ENCODE measurements at places on chromosomes 2 and 18.

DNA sequence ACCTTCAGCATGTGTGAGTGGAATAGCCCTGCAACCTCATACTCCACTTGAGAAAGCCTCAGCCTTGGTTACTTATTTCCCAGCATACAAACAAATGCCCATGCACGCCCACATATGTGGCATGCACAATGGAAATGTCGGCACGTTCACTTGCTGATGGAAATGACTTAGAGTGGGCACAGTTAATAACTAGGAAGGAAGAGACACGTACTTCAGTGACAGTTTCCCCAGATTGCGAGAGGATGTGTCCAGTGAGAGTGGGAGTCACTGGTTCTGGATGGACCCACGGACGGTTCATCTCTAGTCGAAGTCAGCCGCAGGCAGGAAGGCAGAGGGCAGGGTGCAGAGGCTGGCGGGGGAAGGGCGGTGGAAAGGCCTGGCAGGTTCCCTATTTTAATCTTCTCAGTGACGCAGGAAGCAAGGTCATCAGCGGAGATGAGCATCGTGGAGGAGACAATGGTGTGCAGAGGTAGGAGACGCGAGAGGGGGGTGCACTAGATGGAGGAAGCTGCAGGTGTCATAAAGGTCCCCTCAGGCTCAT is 350.7 kb upstream of the MYT1L start:
- DNase-seq: no peak

- DNase-seq: peak; percentile 83
Observed at GRCh38 chr18:7038330-7038851, 79.2 kb downstream of the LAMA1 start.

DNA sequence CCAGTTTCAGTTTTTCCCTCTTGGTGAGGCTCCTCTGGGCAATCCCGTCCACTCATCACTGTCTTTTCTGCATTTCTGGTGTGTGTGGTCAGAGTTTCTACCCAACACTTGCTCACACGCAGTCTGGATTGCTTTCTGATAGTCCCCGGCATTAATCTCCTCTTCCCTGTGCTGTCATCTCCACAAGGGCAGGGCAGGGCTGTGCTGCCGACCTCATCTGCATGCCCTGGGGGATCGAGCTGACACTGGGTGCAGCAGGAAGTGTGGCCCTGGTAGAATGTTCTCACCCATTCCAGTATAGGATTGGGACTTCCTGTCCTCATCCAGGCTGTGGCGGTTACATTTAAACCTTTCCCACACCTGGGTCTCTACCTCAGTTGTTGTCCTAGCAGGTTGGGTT is 80.0 kb upstream of the FAM136A start:
- no peak for DNase-seq

DNA sequence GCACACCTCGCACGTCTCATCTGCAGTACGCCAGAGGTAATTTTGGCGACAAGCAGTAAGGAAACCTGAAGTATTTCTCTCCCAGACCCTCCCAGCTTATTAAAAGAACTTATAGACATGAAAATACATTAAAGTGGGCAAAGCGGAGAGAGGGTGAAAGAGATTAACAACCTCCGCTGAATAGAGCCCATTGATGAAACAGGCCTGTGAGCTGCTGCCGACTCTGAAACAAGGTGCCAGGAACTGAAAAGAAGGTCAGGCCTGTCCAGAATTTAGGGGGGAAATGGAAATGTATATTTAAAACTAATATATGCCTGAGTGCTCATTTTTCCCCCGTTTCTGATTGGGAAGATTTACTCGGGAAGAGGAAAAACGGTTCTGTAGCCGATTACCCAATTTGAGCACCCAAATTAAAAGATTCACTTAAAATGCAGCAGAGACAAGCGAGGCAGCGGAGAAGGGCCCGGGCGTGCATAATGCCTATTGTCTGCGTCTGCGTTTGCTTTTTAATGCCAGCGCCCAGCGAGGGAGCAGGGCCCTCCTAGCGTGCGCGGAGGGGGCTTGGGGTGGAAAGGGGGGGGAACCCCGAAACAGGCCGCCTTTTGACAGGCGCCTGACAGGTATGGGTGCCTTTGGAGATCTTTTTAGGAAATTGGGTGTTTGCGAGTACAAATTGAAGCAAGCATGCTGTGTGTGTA is 316.2 kb downstream of the GBX2 start:
- DNase-seq: no peak

DNA sequence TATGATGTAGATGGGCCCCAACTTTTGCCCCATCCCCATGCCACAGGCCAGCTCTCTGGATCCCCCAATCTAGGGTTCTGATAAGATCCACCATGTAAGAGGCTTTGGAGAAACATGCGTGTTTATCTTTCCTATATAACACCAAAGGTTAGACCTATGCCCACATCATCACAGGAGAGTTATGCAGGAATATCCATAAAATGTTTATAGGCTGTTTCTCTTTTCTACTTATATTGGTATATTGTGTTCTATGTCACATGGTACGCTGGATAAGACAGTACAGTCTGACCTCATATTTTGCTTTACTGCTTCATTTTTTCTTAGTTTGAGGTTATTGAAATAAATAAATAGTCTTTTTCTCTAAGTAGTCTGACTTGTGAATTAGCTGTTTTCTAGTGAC is 1013.9 kb upstream of the GYPC start:
- DNase-seq: no peak

GRCh38 chr2:3598912-3599854 is 4.3 kb downstream of the COLEC11 start:
- DNase-seq: no peak

DNA sequence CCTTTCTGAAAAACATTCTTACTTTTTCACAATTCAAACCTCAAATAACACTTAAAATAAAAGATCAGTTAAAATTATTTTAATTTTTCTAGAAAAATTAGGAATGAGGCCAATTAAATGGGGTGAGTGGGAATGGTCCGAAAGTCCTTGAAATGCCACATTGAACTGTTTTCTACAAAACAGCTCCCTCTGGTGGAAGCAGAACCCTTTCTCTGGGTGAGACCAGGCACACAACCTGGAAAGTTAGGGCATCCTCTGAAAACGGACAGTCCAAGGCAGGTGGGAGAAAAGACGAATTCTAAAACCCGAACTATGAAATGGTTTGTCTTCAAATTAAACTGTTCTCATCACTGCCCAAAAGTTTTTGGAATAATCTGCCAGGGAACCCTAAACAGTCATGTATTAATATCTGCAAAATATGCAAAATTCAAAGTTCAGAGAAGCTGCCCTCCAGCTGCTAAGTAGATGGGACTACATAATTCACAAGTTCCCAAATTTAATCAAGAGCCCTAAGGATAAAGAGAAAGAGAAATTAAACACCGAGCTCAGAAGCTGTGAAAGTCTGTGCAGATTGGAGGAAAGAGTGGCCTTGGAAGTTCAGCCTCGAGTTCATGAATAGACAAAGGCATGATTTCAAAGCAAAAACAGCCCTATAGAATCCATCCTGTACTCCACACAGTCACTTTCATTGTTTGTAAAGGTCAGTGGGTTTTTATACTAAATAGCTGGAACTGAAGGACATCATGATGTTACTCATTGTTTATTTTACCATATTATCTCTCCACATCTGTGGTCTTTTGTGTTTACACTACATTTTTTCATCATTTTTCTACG is 108.3 kb downstream of the PIEZO2 start:
- peak; percentile 53 for DNase-seq

DNA sequence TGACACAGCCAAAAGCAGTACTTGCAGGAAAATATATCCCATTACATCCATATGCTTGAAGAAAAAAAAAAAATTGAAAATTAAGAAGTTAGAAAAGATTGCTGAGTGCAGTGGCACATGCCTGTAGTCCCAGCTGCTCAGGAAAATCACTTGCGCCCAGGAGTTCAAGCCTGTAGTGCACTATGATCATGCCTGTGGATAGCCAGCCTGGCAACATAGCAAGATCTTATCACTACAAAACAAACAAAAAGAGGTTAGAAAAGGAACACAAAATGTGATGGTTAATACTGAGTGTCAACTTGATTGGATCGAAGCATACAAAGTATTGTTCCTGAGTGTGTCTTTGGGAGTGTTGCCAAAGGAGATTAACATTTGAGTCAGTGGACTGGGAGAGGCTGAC is 361.9 kb downstream of the NYAP2 start:
- DNase-seq: no peak

- no peak for DNase-seq
Observed at GRCh38 chr2:138395565-138396306, 105.8 kb upstream of the SPOPL start.

GRCh38 chr2:214076527-214076926 is 334.3 kb upstream of the VWC2L start:
- no peak for DNase-seq

- peak; percentile 54 for DNase-seq
Observed at GRCh38 chr2:234555616-234556249, 58.9 kb upstream of the ARL4C start.

- DNase-seq: no peak
Observed at GRCh38 chr2:38010995-38011394, 65.0 kb downstream of the CYP1B1 start.

- DNase-seq: no peak
Observed at GRCh38 chr2:51633073-51633472, 601.1 kb upstream of the NRXN1 start.

- no peak for DNase-seq
Observed at GRCh38 chr18:80119111-80119510, 10.0 kb downstream of the ADNP2 start.

DNA sequence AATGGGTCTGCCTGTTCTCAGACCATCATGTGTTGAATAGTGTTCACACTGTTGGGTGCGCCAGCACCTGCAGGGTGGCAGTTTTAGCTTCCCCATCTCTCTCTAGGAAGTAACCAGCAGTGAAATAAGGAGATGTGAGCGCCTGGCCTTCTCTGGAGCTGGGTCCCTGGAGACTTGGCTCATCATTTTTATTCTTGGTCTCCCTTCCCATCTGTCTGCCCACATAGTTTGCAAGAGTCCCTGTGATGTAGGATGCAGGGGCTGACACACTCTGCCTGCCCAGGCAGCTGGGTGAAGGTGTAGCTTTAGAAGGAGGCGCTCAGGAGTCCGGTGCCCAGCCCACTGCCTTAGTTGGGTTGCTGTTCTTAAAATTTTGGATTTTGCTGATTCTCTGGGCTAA is 172.2 kb downstream of the LDLRAD4 start:
- no peak for DNase-seq

DNA sequence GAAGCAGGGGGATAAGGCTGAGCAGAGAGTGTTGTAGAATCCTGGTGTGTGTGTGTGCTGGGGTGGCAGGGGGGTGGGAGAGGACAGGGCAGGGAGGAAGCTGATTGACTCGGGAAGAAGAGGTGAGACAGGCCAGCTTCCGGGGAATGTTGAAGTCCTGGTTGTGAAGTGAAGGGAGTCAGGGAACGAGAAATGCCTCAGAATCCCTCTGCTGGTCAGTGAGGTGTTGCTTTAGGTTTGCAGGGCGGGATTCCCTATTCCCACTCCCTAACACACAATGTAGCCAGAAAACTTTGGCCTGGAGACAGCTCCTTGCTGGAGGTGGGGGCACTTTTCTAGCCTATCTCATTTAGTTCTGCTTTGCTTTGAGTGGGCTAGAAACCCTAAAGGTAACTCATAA is 265.1 kb downstream of the HAUS1 start:
- DNase-seq: no peak

GRCh38 chr2:36366491-36367120 is 11.0 kb downstream of the CRIM1 start:
- DNase-seq: no peak

- DNase-seq: no peak
Observed at GRCh38 chr2:144049137-144049536, 470.8 kb downstream of the ZEB2 start.
